ENCODE measurements at places on chromosomes 5 and 9. TPM values are rescaled to one million over a fixed set of nuclear protein-coding genes. Genes with fewer than 3 reads are reported as not detected.

Gene CCL27
- not detected for total RNA-seq

Gene PCDHA9
- 0.20 TPM for total RNA-seq

Gene LRRC26
- not detected for total RNA-seq

Gene FAXDC2
- total RNA-seq, result 79.0 TPM

DNA sequence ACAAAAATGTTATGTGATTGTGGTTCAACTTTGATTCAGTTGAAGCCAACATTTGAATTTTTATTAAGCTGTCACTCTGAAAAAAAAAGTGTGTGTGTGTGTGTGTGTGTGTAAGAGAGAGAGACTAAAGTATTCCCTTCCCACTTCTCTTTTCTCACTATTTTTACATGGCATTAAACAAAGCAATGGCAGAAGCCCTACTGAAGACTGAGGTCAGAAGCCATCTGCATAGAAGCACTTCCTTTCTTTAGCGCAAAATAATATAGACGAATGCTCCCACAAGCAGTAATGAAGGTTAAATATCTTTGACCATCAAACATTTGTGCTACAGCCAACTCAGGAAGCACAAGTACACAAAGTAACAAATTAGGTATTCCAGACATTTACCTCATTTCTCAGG is 540.5 kb downstream of the KCTD16 start:
- no peak overlapping the region for H3K4me3 ChIP-seq
- DNase-seq, result no peak
- no peaks in the 10 kb centered on the region for H3K4me1 ChIP-seq
- H3K27me3 ChIP-seq, result no peaks in the 10 kb centered on the region
- no peak overlapping the region for H3K27ac ChIP-seq
- H3K36me3 ChIP-seq, result no peaks in the 10 kb centered on the region

GRCh38 chr5:141003031-141003430 is 36.8 kb downstream of the PCDHAC2 start:
- no peak overlapping the region for H3K27ac ChIP-seq
- H3K27me3 ChIP-seq, result no peaks in the 10 kb centered on the region
- no peaks in the 10 kb centered on the region for H3K4me1 ChIP-seq
- DNase-seq, result no peak
- no peaks in the 10 kb centered on the region for H3K36me3 ChIP-seq

DNA sequence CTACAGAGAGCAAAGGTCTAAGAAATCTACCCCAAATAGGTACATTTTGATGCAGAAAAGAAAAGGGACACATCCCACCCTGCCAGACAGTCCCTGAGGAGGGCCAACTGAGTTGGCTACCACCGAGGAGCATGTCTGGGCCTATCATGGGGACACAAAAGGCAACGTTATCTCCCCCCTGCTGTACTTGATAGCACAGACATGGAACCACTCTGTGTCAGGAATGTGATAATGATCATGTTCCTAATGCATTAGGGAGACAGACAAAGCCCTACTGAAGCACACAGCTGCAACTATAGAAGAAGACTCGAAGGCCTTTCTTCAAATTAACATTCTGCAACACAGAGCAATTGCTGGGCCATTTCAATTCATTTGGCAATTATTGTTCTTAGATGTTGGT is 84.5 kb downstream of the ENC1 start:
- no peak for DNase-seq
- no peak overlapping the region for H3K27ac ChIP-seq
- no peaks in the 10 kb centered on the region for H3K27me3 ChIP-seq
- H3K36me3 ChIP-seq, result no peaks in the 10 kb centered on the region
- H3K4me3 ChIP-seq, result no peak overlapping the region

DNA sequence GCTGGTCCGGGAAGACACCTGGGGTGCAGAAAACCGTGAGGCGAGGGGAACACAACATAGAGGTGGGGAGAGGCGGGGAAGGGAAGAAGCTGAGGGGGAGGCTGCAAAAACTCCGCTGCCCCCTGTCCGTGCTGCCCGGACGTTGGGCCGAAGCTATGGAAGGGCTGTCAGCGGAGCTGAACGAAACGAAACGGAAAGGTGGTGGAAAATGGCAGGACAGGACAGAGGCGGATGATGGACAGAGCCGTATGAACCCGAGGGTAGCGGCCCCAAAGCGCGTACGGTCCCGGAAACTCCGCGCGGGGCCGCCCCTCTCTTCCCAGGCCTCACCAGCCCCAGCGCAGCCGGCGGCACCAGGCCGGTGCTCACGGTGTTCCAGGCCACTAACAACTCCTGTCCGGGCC is 272 bp downstream of the ANAPC2 start:
- no peaks in the 10 kb centered on the region for H3K27me3 ChIP-seq
- H3K27ac ChIP-seq, result peak overlapping the region; percentile 95
- peaks cover 50% of the 10 kb centered on the region for H3K36me3 ChIP-seq
- H3K4me3 ChIP-seq, result peak overlapping the region; percentile 99
- no peak for DNase-seq

GRCh38 chr9:91143642-91144041 is 218.1 kb downstream of the AUH start:
- H3K27me3 ChIP-seq, result no peaks in the 10 kb centered on the region
- DNase-seq, result no peak
- no peaks in the 10 kb centered on the region for H3K4me1 ChIP-seq
- H3K36me3 ChIP-seq, result no peaks in the 10 kb centered on the region
- H3K27ac ChIP-seq, result no peak overlapping the region
- no peak overlapping the region for H3K4me3 ChIP-seq

- H3K36me3 ChIP-seq, result no peaks in the 10 kb centered on the region
- H3K4me1 ChIP-seq, result no peaks in the 10 kb centered on the region
- no peaks in the 10 kb centered on the region for H3K27me3 ChIP-seq
- no peak overlapping the region for H3K27ac ChIP-seq
- no peak for DNase-seq
Measured at GRCh38 chr9:79312686-79313421, 258.9 kb upstream of the TLE4 start.

DNA sequence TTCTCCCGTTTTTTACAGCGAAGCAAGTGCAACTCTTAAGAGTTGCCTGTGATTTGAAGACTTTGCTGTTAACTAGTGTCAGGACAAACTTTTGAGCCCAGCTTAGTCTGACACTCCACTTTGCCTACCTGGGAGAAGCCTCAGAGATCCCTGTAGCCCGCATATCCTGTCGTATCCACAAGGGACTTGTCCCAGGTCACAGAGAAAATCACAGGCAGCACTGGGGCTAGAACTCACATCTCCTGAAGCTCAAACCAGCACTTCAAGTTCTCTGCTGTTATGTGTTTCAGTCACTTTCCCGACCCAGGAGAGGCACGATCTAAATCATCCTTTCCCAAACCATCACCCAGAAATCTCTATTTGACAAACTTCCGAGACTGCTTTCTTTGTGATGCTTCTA is 584.5 kb downstream of the ACTL7B start:
- H3K4me3 ChIP-seq, result no peak overlapping the region
- H3K27me3 ChIP-seq, result no peaks in the 10 kb centered on the region
- DNase-seq, result no peak
- no peaks in the 10 kb centered on the region for H3K36me3 ChIP-seq
- H3K4me1 ChIP-seq, result peaks cover 9% of the 10 kb centered on the region

Data from upper lobe of right lung (tissue), 1 donor.